RKO (cell line): ENCODE measurements at places on chromosomes 7 and 10.
A peak's percentile ranks its signal among the peaks of the same experiment; 100 is the strongest.

GRCh38 chr7:1681581-1681980, 11.5 kb downstream of the ELFN1 start:
- DNase-seq = no peak

DNA sequence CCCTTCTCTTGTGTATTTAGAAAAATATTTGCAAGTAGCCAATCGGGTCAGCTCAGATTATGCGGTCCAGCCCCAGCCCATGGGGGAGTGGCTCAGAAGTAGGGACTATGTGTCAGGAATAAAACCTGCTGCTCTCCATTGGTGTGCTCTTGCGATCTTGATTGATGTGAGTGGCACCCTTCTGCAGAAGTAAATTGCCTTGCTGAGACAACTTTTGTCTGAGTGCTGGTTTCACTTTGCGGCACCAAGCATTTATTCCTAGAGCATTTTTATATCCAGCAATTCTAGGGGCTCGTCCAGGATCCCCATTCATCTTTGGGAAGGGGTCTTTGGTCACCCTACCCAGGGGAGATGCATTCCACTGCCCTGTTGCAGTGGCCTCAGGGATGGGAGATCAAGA, 26.1 kb upstream of the FAM221A start:
- DNase-seq = peak; percentile 6

- no peak for DNase-seq
These were observed 34.8 kb downstream of the AHR start for GRCh38 chr7:17333221-17333620.

GRCh38 chr10:111203615-111204014, 126.8 kb downstream of the ADRA2A start:
- DNase-seq = no peak

- DNase-seq = no peak
These were observed 153.1 kb upstream of the MEOX2 start for GRCh38 chr7:15839416-15840100.

- DNase-seq = no peak
These were observed 944.7 kb downstream of the SORCS3 start for GRCh38 chr10:105585753-105586152.

- DNase-seq = no peak
These were observed 14.8 kb downstream of the USP54 start for GRCh38 chr10:73576178-73576889.

- no peak for DNase-seq
These were observed 192.9 kb downstream of the PTPN20 start for GRCh38 chr10:47104151-47104605.

DNA sequence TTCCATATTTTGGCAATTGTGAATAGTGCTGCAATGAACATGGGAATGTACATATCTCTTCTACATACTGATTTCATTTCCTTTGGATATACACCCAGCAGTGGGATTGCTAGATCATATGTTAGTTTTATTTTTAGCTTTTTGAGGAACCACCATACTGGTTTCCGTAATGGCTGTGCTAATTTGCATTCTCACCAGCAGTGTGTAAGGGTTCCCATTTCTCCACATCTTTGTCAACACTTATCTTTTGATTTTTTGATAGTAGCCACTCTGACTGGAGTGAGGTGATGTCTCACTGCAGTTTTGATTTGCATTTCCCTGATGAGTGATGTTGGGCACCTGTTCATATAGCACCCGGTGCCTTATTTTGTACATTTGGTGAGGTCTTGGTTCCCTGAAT, 519.6 kb downstream of the REEP3 start:
- DNase-seq = no peak

GRCh38 chr7:12635830-12636229, 51.6 kb upstream of the ARL4A start:
- DNase-seq = no peak

- peak; percentile 65 for DNase-seq
These were observed 30.0 kb downstream of the NET1 start for GRCh38 chr10:5442065-5442989.

DNA sequence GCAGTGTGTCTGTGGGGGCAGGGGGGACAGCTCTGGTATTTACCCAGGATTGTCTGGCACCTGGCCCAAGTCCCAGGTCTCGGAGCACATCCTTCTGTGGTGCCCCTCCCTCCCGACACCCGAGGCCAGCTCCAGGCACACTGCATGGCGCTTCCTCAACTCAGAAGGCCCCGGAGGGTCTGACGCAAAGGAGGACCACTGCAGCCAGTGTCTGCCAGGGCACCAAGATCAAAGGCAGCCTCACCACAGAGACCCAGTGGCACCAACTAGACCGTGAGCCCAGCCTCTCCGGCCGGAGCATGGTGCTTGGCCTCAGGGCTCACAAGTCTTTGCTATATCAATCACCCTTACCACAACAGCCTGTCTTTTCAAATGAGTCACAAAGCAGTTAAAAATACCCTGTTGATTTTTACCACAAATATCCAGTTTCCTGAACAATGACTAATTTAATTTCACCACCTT, 99.3 kb upstream of the DDC start:
- DNase-seq = no peak
